Activated CD8-positive, alpha-beta T cell treated with anti-CD3 and anti-CD28 coated beads, Interleukin-2, amount 10 ng/mL, durations not matched to agents 7 days and 5 days (primary cell): ENCODE measurements at places on chromosomes 13 and 19. TPM values are rescaled to one million over a fixed set of nuclear protein-coding genes. Genes with fewer than 3 reads are reported as not detected.

GRCh38 chr13:105184201-105184600, 1351.3 kb downstream of the EFNB2 start:
- H3K4me3 ChIP-seq: no peak overlapping the region
- no peaks in the 10 kb centered on the region for H3K27me3 ChIP-seq
- no peaks in the 10 kb centered on the region for H3K36me3 ChIP-seq
- no peaks in the 10 kb centered on the region for H3K4me1 ChIP-seq

- no peaks in the 10 kb centered on the region for H3K27me3 ChIP-seq
- H3K4me3 ChIP-seq: no peak overlapping the region
- peaks cover 77% of the 10 kb centered on the region for H3K36me3 ChIP-seq
- H3K27ac ChIP-seq: peak overlapping the region; percentile 81
These were observed 67.2 kb upstream of the GPR183 start for GRCh38 chr13:99374169-99374991.

SIGLECL1 gene
- total RNA-seq: not detected

GRCh38 chr13:60099631-60100420, 63.9 kb downstream of the DIAPH3 start:
- no peak for DNase-seq
- H3K27ac ChIP-seq: no peak overlapping the region
- H3K4me3 ChIP-seq: no peak overlapping the region
- peaks cover 22% of the 10 kb centered on the region for H3K36me3 ChIP-seq

GRCh38 chr13:62433660-62434059, 1018.0 kb upstream of the PCDH20 start:
- no peak for DNase-seq
- H3K27ac ChIP-seq: no peak overlapping the region
- H3K4me3 ChIP-seq: no peak overlapping the region
- H3K27me3 ChIP-seq: no peaks in the 10 kb centered on the region
- H3K4me1 ChIP-seq: no peaks in the 10 kb centered on the region

DNA sequence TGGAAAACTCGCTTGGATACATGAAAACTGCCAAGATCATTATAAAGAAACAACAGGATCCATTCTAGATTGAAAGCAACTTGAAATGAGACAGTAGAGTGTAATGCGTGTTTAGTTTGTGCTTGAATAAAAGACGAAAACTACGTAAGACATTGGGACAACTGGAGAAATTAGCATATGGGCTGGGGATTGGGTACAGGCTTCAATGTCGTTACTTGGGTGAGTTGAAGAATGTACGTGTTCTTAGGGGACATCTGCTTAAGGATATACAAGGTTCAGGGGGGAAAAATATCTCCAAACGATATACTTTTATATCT, 471 bp upstream of the ERVK3-1 start:
- no peak for DNase-seq
- H3K36me3 ChIP-seq: peaks cover 81% of the 10 kb centered on the region
- H3K27ac ChIP-seq: peak overlapping the region; percentile 98
- H3K27me3 ChIP-seq: no peaks in the 10 kb centered on the region

RASGRP4 gene
- total RNA-seq: 0.42 TPM

DNA sequence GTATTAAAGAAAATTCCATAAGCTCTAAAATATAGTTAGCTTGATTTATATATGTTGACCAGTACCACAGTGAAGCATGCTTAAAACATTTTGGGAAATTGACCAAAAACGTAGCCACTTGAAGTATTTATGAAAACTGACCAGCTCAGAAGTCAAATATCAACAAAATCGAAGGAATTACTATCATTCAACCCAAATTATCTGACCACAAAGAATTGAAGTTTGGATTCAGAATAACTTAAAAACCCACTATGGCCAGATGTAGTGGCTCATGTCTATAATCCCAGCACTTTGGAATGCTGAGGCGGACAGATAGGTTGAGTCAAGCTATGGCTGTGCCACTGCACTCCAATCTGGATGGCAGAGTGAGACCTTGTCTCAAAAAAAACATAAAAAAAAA, 31.9 kb downstream of the GPALPP1 start:
- no peaks in the 10 kb centered on the region for H3K4me1 ChIP-seq
- no peaks in the 10 kb centered on the region for H3K27me3 ChIP-seq
- no peak overlapping the region for H3K27ac ChIP-seq
- no peak for DNase-seq
- peaks cover 26% of the 10 kb centered on the region for H3K36me3 ChIP-seq
- H3K4me3 ChIP-seq: no peak overlapping the region

DNA sequence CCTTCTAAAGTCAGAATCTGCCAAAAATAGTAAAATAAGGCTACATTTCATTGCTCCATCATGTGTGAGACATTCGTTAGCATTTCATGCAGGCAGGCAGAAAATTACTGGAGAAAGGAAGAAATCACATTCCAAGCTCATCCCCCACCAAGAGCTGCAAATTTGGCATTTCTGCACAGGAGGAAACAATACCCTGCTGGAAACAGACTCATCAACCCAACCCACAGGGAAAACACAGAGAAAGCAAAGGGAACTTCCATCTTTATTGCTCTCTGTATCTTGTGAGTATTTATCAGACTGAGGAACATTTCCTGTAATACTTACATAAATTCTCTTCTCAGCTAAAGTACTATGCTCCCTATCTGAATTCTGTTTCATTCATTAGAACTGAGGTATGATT, 95.7 kb downstream of the KCTD12 start:
- no peaks in the 10 kb centered on the region for H3K27me3 ChIP-seq
- H3K36me3 ChIP-seq: no peaks in the 10 kb centered on the region
- no peaks in the 10 kb centered on the region for H3K4me1 ChIP-seq
- H3K27ac ChIP-seq: no peak overlapping the region

DNA sequence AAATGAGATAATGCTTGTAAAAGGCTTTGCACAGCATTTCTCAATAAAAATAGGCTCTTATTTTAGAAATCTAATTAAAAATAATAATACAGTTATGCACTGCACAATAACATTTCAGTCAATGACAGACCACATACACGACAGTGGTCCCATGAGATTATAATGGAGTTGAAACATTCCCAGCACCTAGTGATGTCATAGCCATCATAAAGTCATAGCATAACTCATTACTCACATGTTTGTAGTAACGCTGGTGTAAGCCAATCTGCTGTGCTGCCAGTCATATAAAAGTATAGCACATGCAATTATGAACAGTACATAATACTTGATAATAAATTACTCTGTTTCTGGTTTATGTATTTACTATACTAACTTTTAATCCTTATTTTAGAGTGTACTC, 12.7 kb upstream of the SERPINE3 start:
- H3K27me3 ChIP-seq: no peaks in the 10 kb centered on the region
- H3K4me1 ChIP-seq: peaks cover 12% of the 10 kb centered on the region
- H3K27ac ChIP-seq: no peak overlapping the region
- no peaks in the 10 kb centered on the region for H3K36me3 ChIP-seq
- H3K4me3 ChIP-seq: no peak overlapping the region

IFNL1 gene
- total RNA-seq: not detected

ONECUT3 gene
- total RNA-seq: not detected
